ENCODE measurements at places on chromosomes 3 and 15.

- DNase-seq: no peak
Observed at GRCh38 chr3:34070831-34071585, 272.6 kb downstream of the PDCD6IP start.

DNA sequence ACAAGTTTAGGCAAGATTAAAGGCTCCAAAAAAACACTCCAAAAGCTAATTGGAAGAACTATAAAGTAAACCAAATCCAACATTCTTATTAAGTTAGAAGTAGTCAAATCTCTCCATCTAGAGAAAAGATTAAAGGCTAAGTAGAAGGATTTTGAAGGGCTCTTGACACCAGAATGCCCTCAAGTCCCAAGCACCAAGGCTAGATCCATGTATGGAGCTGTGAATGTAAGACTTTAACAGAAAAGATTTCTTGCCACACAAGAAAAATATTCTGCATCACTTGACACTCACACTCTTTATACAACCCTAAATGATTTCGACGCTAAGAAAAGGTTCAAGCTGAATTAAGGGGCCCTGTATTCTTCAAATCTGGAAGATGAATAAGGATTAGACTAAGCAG lies 345.2 kb downstream of the VGLL3 start:
- DNase-seq: no peak

GRCh38 chr3:23712656-23713559 lies 92.8 kb upstream of the UBE2E1 start:
- no peak for DNase-seq

DNA sequence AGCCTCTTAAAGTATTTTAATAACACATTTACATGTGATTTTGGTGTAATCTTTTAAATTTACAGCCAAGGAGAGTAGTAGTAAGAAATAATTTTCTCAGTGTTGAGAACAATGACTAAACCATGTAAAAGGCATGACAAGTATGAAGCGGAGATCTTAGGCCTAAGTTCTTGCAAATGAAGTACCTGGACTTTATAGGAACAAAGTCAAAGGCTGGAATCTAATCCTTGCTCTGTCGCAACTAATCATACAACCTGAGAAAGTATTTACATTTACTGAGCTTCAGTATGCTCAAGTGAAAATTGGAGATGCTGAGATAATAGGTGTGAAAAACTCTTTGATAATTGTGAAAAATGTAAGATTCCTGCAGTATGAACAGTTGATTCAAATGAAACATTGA lies 86.4 kb upstream of the VGLL3 start:
- no peak for DNase-seq

GRCh38 chr3:71006810-71007785 lies 576.4 kb downstream of the FOXP1 start:
- DNase-seq: no peak

DNA sequence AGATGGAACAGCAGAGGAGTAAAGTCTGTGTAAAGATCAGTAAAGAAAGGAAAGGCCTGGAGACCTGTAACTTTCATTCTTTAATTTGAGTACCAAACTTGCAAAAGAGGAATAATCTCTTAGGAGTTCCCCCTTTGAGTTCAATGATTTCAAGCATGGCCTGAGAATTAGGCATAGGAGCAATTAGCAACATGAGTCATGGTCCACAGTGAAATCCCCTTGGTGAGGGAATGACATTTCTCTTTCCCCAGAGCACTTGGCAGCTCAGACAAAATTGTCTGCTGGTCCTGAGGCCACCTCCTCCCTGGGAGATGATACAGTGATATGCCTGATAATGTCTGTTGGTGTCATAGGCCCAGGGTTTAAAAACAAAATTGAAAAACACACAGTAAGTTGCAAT lies 81.4 kb upstream of the CRBN start:
- no peak for DNase-seq

GRCh38 chr3:194279101-194279500 lies 72.0 kb downstream of the CPN2 start:
- no peak for DNase-seq

GRCh38 chr3:45554006-45554666 lies 40.4 kb upstream of the LIMD1 start:
- no peak for DNase-seq

DNA sequence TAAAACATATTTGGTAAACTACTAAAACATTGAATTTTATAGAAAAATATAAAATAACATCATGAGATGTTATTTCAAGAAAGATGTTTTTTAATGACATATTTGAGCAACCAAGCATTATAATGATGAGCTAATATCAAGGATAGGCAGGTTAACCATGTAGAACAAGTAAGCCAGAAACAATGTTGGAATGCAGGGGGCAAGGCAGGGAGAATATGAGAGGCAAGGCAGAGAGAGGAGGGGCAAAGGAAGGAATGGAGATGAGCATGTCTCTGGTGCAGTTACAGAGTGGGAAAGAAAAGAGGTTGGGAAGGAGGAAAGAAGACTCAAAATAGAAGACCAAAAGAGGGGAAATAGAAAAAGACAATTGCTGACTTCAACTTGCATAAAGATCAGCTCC lies 390.4 kb downstream of the MCTP2 start:
- no peak for DNase-seq

- no peak for DNase-seq
Observed at GRCh38 chr15:31338318-31338878, 11.8 kb downstream of the KLF13 start.

DNA sequence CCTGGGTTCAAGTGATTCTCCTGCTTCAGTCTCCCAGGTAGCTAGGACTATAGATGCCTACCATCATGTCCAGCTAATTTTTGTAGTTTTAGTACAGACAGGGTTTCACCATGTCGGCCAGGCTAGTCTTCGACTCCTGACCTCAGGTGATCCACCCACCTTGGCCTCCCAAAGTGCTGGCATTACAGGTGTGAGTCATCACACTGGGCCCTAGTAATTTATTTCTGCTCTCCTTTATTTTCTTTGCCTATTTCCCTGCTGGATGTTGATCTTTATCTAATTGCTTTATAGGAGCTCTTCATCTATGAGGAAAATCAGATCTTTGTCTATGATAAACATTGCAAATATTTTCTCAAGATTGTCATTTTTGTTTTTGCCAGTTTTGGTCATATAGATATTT lies 31.7 kb downstream of the UQCC5 start:
- DNase-seq: no peak

DNA sequence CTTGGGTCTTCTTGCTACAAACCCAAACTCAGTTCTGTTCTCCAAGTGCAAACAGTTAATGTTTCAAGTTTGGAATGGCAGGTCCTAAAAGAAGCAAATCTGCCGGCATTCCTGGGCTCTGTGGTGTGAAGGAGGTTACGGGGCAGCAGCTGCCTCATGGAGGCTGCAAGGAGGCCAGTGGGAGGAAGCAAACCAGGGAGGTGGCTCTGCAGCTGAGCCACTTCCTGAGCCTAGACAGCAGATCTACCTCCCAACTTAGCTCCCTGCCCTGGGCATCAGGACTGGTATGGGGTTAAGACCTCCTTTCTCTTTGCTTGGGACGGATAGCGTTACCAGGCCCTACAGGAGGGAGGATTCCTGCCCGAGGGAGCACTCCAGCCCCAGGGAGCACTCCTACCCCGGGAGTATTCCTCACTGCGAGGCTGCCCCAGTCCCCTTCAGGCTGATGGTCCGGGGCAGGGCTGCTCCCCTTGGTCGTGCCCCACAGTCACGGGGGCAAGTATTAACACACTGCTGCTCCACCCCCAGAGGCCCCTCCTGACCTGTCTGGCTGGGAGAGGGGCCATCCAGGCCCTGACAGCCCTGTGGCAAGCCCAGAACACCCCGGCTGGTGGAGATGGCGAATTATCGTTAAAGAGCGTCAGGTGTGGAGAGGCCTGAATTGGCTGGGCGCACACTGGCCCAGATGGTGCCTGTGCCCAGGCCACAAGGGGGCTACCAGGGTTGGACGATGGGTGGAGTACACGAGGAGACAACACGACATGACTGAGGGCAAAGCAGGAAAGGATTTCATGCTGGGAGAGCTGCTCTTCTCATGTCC lies 129.9 kb downstream of the ATP10A start:
- no peak for DNase-seq

- DNase-seq: no peak
Observed at GRCh38 chr15:62439543-62440016, 274.5 kb upstream of the C2CD4B start.

DNA sequence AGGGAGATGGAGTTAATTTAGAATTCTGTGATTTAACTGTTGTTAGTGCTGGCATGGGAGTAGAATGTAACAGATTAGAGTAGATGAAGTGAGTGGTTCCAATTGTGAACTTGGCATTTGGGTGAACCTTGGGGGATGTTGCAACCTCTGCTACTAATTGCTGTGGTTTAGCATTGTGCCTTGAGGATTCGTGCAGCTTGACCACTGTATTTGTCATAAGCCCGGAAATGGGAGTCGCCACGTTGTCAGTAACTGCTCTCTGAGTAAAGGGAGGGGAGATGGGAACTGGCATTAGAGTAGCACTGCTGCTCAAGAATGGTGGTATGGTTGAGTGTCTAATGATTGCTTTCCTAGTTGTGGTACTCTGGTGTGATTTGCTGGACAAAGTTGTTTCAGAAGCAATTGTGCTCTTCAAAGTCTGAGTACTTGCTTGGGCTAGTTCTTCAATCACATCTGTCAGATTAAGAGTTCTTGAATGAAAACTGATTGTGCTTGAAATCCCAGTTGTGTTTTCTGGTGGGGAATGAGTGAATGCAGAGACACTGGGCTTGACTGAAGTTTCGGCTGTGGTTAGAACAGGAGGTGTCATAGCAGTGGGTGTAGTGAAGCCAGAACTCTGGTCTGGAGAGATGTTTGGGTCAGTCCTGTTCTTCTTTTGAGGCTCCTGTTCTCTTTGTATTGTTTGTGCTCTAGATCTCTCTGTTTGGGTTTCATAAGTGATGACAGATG lies 15.4 kb downstream of the IGSF10 start:
- no peak for DNase-seq

- DNase-seq: no peak
Observed at GRCh38 chr3:189398656-189399055, 226.9 kb downstream of the TPRG1 start.

- no peak for DNase-seq
Observed at GRCh38 chr3:25306066-25306465, 122.0 kb upstream of the RARB start.

DNA sequence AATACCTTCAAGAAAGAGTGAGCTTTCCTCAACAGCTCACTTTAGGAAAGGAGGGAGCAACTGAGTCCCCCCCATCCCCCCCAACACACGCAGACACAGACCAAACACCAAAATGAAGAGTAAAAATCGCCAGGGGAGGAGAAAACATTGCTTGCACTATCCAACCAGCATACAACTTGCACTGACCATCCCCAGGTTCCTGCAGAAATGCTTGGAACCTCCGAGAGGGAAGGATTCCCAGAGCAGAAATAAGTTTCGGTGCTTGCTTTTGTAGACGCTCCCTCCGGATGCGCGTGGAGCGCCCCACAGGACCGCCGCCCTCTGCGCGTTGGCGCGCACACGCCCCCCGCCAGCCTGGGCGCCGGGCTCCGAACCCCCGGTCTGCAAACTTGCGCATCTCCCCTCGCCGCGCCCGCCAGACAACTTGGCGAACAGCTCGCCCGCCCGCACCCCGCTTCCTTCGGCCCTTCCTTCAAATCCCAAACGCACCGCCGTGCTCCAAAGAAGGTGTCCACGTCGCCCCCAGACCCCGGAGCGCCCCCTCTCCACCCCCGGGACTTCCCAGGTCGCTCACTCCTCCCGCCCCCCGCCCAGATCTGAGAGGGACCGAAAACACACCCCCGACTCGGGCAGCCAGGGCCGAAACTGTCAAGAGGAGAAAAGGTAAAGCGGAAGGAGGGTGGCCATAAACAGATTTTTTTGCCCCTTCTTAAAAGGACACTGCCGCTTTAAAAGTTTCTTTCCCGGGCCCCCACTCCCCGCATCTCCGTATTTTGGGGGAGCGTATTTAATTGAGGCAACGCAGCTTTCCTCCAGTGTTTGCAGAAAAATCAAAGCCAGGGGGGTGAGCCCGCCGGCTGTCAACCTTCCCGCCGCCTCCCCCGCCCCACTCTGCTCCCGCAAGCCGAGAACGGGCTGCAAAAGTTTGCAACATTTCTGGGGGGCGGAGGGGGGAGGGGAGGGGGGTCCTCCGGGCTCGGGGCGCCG lies 859 bp downstream of the RORA start:
- no peak for DNase-seq

DNA sequence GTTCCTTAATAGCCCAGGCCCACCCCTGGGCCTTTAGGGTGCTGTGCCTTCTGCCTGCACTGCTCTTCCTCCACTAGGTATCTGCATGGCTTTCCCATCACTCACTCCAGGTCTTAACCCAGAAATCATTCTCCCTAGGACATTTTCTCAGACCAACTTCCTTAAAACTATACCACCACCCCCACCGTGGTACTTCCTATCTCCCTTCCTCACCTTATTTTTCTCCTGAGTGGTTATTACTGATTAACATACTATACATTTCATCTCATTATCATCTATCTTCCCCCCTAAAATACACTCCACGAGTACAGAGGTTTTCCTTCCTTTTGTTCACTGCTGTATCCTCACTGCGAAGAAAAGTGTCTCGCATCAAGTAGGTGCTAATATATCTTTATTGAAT lies 115.2 kb downstream of the ANO10 start:
- no peak for DNase-seq

- DNase-seq: no peak
Observed at GRCh38 chr3:134074001-134074789, 44.5 kb upstream of the SLCO2A1 start.

- DNase-seq: no peak
Observed at GRCh38 chr15:60399931-60400330, 2.1 kb upstream of the ANXA2 start.

GRCh38 chr15:28116521-28117431 lies 17.7 kb upstream of the OCA2 start:
- DNase-seq: no peak

DNA sequence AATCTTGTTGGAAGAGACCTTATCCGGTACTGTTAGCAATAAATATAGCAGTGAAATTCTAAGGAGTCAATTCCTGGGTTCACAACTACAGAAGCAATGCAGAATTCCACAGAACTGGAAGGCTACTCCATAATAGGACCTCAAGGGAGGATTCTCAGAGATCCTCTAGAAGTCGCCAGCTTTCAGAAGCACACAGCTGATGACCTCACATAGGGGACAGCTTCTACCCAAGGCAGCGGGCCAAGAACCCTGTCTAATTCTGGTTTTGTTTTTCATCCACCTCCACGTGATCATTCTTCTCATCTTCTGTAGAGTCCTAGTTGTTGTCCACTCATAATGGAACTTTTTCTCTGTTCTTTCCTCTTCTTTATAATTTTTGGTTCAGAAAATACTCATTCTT lies 99.4 kb downstream of the ERC2 start:
- no peak for DNase-seq

GRCh38 chr3:128472449-128473179 lies 5.9 kb upstream of the DNAJB8 start:
- no peak for DNase-seq

DNA sequence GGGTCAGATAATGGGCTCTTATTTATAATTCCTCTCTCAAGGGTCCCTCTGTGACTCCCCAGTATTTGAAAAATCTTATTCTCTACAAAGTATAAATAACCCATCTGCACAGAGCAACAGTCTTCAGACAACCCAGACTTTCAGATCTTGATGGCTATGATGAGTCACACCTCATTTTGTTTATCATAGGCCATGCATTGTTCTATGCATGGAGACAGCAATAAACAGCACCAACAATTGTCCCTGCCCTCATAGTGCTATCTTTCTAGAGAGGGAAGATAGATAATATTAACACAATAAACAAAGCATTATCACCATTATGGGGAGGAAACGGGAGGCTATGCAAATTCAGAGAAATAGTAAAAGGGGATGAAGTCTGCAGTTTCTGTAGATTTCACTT lies 13.4 kb downstream of the FHIT start:
- no peak for DNase-seq

GRCh38 chr3:73010158-73010557 lies 13.5 kb downstream of the PPP4R2 start:
- DNase-seq: no peak

- DNase-seq: no peak
Observed at GRCh38 chr3:172098698-172099494, 59.5 kb downstream of the FNDC3B start.

- DNase-seq: no peak
Observed at GRCh38 chr3:189530822-189531221, 100.4 kb upstream of the TP63 start.
